Germinal center (tissue), 1 donor: ENCODE measurements at places on chromosomes 6 and 20.
A peak's percentile ranks its signal among the peaks of the same experiment; 100 is the strongest.

- no peak for DNase-seq
These were observed 27.8 kb downstream of the CCN2 start for GRCh38 chr6:131923356-131923755.

DNA sequence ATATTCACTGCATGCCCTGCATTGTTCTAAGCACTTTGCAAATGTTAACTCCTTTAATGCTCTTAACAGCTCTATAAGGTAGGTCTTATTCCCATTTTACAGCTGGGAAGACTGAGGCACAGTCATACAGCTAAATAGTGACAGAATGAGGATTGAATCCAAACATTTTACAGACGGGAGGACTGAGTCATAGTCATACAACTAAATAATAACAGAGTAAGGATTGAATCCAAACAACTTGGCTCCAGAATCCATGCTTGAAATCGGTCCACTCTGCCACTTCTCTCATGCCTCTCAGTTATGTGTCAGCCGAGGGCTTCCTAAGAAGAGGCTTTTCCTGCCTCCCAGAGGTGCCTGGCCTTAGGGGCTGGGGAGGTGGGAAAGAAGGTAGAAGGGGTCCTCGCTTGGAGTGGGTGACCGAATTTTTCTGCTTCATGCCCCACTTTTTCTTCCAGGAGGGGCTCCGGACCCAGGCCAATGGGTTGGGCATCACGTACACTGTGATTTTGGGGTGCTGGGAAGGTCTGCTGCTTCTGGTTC is 137.4 kb upstream of the RNF24 start:
- no peak for DNase-seq

GRCh38 chr20:50286174-50286511 is 95.5 kb downstream of the CEBPB start:
- no peak for DNase-seq

GRCh38 chr6:145531032-145531431 is 204.3 kb downstream of the EPM2A start:
- no peak for DNase-seq

DNA sequence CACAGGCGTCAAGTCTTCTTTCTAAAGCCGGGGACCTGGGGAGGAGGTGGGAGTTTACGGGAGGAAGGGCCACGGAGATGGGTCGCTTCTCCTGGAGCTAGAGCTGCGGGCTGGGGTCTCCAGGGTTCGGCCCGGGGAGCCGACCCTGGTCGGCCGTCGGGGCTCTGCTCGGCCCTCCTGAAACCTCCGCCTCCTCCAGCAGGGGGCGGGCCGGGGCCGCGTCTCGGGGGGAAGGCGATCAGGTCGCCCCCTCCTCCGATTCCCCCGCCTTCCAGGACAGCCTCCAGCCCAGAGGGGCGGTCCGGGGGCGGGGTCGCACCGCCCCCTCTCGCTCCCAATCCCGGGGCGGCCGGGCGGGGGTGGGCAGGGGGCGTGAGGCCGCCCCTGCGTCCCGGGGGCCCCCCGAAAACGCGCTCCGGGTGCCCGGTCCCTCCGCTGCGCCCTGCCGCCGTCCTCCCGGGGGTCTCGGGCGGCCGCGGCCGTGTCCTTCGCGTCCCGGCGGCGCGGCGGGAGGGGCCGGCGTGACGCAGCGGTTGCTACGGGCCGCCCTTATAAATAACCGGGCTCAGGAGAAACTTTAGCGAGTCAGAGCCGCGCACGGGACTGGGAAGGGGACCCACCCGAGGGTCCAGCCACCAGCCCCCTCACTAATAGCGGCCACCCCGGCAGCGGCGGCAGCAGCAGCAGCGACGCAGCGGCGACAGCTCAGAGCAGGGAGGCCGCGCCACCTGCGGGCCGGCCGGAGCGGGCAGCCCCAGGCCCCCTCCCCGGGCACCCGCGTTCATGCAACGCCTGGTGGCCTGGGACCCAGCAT is at the start of gene CEBPB:
Gene CEBPB (plus strand): TSS at position 580 of the 814 bp plus-strand sequence. CDS start 204 bp downstream, at position 784.
- DNase-seq: peak; percentile 86

DNA sequence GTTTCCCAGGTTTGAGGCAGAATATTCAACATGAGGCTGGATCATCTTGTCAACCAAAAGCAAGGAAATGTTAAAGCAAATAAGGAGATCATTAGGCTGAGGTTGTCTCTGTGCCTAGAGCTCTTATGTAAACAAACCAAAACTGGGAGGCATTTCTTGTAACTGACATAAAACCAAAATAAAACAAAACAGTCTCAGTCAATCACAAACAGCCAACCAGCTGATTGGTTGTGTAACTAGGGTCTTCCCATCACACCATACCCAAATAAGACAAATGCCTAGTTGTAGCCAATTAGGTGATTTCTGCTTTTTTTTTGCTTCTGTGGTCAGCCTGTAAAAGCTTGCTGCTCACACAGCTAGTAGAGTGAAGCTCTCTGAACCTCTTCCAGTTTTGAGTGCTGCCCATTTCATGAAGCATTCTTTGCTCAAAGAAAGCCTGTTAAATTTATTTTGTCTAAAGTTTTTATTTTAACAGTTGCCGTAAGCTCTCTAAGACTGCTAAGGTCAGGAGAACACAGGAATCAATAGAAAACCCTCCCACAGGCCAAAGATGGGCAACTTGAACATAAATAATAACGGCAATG is 8.9 kb upstream of the FITM2 start:
- DNase-seq: no peak

GRCh38 chr6:65701325-65701724 is 5.7 kb downstream of the EYS start:
- no peak for DNase-seq

DNA sequence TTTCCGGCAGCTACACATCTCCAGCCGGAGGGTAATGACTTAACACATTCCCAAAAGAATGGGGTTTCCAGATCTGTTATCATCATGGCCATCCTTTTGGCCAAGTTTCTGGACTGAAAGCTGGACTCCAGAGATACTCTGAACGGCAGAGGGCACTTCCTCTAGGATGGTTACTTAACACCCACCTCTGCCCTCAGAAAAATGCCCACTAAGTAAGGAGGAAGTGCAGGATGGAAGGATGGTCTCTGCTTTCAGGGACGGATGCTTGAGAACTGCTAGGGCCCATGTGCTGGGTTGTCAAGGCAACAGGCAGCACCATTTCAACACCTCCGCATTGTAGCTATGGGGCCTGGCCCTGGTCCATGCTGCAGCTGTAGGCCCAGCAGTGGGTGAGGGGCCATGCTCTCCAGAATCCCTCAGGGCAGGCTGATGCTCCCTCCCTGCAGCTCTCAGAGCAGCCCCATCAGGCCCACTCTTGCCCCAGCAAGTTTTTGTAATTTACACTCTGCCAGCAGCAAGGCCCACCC is 16.5 kb upstream of the TGM3 start:
- DNase-seq: no peak
